ENCODE measurements at places on chromosomes 16 and 17.

- no peak for DNase-seq
These were observed 14.2 kb downstream of the CSH2 start for GRCh38 chr17:63859257-63859656.

- DNase-seq, result no peak
These were observed 2.5 kb downstream of the ODAD4 start for GRCh38 chr17:41932816-41933389.

GRCh38 chr16:88922826-88923410 is 54.1 kb downstream of the CBFA2T3 start:
- DNase-seq, result no peak

GRCh38 chr17:36525888-36526287 is 8.8 kb downstream of the MYO19 start:
- no peak for DNase-seq

DNA sequence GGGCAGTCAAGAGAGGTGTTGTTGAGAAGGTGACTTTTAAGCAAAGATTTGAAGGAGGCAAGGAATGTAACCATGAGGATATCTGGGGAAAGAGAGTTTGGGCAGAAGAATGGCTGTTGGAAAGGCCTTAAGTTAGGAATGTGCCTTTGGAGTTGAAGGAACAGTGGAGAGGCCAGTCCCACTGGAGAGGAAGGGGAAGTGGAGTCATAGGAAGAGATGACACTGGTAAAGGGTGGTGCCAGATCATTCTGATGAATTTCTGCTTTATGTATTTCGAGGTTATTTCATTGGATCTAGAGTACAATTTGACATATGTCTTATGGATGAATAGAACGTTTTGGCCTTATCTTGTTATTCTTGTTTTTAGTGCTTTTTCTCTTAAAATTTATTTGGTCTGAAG is 93.5 kb downstream of the WWP2 start:
- no peak for DNase-seq

- no peak for DNase-seq
These were observed 97.1 kb upstream of the RPRML start for GRCh38 chr17:47076171-47076570.

Data from CD4-positive, alpha-beta memory T cell (primary cell).